Stimulated activated CD4-positive, alpha-beta T cell treated with anti-CD3 and anti-CD28 coated beads, Interleukin-1b, Interleukin-23, amount 100 ng/mL, for 4 hours (primary cell): ENCODE measurements at places on chromosomes 16 and 17.

- DNase-seq, result no peak
These were observed 318.8 kb downstream of the CDH13 start for GRCh38 chr16:82945420-82946101.

DNA sequence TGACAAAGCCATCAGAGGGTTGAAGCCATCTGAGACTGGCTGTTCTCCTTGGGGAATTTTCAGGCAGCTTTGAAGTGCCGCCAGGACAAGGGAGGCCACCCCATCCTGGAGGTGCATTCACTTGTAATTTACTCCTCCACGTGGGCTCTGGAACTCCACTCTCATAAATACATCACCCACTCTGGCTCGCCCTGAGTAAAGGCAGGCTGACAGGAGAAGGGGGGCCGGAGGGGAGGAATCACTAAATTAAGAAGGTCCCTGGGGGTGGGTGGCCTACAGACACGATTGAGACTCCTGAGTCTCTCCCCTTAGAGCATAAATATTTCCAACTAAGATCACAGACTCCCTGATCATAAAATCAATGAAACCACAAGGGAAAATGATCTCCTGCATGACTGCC lies 56.3 kb upstream of the HNF1B start:
- no peak for DNase-seq

- DNase-seq, result no peak
These were observed 817 bp downstream of the ITGB4 start for GRCh38 chr17:75722076-75722475.

GRCh38 chr17:81586096-81586495 lies 33.9 kb upstream of the FAAP100 start:
- no peak for DNase-seq

DNA sequence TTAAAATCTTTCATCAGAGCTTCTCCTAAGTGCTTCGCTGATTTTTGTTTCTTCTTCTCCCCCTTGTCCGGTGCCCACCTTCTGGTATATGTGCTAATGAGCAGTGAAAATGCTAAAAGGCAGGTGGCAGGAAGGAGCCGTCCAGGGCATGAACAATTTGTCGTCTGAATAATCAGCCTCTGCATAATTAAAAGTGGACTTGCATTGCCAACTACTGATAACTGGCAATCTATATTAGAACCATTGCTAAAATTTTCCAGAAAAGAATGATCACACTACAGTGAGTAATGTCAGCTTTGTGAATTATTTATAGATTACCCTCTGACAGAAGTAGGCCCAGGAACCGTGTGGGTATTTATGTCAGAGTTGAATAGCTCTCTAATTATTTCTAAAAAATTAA lies 28.1 kb downstream of the SERPINF1 start:
- no peak for DNase-seq

DNA sequence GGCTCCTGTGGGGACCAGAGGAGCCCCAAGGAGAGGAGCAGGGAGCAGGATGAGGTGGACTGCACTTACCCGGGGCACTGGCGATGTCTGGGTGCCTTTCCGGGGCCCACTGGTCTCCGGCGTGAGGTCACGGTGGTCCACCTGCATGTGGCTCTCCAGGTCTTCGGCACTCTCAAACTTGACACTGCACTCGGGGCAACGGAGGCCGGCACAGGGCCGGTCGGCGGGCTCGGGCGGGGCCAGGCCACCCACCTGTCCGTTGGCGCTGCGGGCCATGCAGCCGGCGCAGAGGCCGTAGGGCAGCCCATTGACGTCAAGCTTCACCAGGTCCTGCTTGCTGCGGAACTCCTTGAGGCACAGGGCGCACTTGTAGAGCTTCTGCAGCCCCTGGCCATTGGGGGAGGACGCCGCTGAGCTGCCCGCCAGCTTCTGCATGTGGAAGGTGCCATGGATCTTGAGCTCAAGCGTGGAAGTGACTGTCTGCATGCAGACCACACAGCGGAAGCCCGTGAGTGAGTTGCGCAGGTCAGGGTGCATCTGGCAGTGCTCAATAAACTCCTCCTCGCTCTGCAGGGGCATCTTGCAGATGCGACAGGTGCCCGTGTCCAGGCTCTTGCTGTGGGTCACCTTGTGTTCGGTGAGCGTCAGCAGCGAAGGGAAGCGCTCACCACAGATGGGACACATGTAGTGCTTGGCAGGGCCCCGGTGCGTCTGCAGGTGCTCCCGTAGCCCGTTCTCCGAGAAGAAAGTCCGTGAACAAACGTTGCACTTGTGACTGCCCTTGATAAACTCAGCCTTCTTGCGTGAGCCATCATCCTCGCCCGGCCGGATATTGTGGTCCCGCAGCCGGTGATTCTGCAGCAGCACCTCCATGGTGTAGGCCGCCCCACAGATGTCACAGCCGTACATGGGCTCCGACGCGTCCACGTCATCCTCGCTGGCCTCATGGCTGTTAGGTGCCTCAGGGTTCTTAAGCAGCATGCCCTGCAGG lies 220.0 kb downstream of the ZNF423 start:
- no peak for DNase-seq

- no peak for DNase-seq
These were observed 10.4 kb downstream of the KPNB1 start for GRCh38 chr17:47660064-47660492.

- no peak for DNase-seq
These were observed 580.3 kb upstream of the CA10 start for GRCh38 chr17:52738791-52739190.

DNA sequence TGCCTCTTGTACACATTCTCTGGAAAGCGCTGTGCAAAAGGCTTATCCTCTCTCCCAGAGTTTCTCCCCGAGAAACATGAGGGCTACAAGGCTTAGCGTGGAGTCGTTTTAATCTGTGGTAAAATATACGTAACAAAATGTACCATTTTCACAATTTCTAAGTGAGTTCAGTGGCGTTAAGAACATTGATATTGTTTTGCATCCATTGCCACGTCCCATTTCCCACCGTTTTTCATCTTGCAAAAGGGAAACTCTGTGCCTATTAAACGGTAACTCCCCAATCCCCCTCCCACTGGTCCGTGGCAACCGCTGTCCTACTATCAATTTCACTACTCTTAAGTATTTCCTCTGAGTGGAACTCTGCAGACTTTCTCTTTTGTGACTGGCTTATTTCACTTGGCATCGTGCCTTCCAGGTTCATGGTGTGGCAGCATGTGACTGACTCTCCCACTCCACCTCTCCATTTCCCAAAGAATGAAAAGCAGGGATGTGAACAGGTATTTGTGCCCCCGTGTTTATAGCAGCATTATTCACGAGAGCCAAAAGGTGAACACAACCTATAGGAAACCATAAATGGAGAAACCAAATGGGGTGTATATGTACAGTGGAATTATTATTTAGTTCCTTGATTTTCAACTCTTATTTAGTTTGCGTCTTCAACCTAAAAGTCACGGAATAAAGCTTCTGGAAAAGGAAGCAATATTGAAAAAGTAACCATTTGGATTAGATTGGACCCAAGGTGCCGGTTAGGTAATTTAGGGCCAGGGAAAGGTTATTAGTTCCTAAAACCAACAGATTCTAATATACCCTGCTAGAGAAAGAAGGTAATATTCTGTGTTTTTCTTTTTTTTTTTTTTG lies 1.1 kb upstream of the USP32 start:
- peak; percentile 18 for DNase-seq

DNA sequence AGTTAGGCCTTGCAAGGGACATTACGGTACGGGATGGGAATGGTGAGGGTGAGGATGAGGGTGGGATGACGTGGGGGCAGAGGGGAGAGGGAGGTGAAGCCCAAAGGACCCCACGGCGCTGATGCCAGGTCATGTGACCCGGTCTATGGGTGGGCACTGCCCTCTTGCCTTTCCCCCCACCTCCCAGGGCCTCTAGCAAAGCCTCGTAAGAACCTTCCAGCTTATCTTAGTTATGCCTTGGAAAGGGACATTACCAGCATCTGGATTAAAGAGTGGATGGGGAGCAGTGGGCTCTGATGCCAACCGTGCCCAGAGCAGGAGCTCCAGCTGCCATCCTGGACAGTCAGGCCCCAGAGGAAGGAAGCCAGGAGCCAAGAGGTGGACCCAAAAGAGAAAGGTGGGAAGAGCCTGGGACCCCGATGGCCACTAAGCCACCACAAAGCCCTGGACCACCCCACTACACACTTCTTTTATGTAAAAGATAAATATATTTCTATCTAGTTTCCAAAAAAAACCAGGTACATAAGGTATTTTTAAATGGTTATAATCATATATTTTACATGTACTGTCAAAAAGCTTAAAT lies 40.9 kb downstream of the TK2 start:
- DNase-seq, result no peak

DNA sequence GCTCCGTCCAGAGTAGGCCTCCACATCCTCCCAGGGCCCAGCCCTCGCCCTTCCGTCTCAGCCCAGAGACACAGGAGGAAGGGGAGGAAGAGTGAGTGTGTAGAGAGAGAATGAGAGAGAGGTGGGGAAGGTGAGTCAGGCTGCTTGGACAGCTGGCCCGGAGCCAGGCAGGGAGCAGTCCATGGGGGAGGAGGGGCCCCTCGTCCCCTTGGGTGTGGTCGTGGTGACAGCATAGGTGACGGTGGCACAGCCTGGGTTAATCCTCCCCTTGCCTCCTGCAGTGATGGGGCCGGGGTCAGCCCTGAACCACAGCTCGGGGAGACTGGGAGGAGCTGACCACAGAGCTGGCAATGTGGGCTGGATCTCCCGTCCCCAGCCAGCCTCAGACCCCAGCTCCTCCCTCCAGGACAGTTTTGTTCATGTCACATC lies 36.5 kb downstream of the FA2H start:
- DNase-seq, result no peak

DNA sequence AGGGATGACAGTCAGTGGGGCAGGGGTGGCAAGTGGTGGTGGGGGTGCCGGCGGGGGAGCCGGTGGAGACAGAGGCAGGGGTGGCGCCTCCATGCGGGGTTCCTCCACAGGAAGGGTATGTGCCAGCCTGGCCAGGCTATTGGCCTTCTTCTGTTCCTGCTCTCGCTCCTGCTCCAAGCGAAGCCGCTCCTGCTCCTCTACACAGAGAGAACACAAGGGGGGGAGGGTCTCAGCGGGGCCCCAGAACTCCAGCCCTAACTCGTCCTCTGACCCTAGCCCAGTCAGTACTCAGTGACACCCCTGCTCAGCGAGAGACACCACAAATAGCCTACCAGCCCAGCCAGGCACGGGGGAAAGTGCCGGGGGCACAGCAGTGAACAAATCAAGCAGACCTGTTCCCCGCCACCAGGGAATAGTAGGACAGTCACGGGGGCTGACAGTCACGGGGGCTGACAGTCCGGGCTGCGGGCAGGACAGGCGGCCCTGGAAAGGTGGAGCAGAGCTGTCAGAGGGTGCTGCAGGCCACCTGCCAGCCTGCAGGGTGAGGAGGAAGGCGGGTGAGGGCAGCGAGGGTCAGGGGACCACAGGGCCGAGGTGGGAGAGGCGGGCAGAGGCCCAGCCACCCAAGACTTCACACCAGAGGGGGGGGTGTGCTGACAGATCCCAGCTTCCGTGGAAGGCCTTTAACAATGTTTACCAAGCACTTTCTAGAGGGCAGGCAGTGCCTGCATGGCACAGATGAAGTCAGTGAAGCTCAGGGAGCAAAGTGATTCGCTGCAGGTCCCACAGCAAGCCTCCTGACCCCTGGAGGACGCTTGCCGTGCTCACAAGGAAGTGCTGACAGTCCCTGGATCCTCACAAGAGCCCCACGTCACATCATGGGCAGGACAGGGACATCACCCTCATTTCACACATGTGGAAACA lies 5.3 kb downstream of the MNT start:
- no peak for DNase-seq

DNA sequence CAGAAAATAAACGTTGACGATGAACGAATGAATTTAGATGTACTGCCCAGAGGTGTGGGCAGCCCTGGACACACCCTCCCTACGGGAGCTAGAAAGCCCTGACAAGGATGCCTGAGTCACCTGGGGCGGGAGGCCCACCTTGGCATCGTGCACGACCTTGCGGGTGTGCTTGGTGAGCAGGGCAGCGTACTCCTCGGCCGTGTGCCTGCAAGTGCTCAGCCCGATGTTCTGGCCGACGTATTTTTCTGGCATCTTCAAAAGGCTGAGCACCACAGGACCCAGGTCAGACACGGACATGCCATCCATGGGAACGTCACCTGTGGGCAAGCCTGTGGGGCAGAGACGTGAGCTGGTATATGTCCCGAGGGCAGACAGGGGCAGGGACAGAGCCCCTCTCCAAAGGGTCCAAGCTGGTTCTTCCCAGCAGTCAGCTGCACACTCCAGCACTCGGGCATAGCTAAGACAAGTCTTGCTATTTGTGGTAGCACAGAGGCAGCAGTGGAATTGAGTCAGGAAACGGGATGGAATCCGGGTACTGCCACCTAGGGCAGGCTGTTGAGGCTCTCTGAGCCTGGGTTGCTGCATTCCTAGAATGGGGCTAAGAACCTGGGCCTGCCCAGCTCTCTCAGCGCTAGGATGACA lies 10.8 kb downstream of the NMRAL1 start:
- DNase-seq, result no peak

DNA sequence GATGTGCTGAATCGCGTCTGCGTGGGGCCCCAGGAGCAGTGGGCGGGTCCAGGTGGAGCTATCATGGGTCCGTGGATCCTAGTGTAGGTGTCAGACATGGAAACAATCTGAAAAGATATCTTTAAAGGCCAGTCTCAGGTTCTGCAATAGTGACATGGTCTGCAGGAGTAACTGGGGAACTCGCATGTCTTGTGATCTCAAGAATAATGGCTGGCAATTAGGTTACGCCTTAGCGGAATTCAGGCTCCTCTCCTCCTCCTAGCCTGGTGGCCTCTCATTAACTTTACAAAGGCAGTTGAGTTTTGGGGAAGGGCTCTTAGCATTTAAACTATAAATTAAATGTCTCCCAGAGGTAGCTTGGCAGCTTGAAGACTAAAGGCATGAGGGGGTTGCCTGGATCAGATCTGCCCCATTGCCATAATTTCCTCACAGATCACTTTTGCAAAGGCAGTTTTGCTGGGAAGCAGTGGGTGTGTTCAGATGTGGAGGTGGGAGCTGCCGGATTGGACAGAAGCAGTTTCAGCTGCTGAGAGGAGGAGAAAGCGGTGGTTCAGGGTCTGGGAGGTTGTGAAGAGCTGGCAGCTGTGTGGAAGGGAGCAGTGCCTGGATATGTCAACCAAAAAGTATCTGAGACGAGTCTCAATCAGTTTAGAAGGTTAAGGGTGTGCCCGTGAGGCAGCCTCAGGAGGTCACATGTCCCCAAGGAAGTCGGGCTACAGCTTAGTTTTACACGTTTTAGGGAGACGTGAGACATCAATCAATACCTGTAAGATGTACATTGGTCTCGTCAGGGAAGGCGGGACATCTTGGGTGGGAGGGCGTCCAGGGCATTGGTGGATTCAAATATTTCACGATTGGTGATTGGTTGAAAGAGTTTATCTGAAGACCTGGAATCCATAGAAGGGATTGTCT lies 2.7 kb downstream of the TBCD start:
- no peak for DNase-seq

- DNase-seq, result no peak
These were observed 23.7 kb downstream of the OR1D5 start for GRCh38 chr17:3039736-3040135.

- DNase-seq, result no peak
These were observed 3.4 kb downstream of the CMTM4 start for GRCh38 chr16:66693149-66693548.

- DNase-seq, result no peak
These were observed 57.3 kb downstream of the CRISPLD2 start for GRCh38 chr16:84876873-84877606.

- no peak for DNase-seq
These were observed 38.5 kb downstream of the WNT3 start for GRCh38 chr17:46780003-46780373.

GRCh38 chr16:86955136-86955855 lies 361.9 kb downstream of the C16orf95 start:
- no peak for DNase-seq
